ENCODE measurements at places on chromosomes 2 and 18.

DNA sequence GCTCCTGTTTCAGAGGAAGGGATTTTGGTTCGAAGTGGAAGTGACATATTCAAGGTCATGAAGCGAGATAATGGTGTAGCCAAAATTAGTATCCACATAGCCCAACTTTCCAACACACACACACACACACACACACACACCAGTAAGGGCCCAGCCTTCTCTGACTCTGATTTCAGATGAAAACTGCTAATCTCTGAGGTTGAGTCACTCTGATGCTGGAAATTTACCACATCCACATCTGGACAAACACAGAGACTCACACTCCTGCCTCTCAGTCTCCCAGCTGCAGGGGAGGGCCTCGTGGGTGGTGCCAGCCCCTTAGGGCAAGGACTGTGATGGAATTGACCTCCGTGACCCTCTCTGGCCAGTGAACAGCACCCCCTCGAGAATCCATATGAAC, 29.0 kb upstream of the SLC35F6 start:
- no peak for DNase-seq

DNA sequence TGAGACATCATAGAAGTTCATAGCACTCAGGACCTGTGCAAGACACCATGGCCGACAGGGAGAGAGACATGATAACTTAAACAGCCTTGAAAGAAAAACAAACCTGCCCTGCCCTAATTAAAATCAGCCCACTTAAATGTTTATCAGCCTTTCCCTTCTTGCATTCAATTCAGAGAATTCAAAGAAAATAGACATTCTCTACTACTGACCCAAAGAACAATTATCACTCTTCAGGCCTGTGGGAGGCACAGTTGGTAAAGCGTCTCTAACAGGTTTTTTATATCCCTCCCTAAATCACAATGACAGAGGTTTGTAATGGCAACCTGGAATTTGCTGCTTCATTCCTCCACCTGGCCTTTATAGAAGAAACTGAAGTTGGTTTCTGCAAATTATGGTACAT, 1.7 kb downstream of the CDK15 start:
- no peak for DNase-seq

DNA sequence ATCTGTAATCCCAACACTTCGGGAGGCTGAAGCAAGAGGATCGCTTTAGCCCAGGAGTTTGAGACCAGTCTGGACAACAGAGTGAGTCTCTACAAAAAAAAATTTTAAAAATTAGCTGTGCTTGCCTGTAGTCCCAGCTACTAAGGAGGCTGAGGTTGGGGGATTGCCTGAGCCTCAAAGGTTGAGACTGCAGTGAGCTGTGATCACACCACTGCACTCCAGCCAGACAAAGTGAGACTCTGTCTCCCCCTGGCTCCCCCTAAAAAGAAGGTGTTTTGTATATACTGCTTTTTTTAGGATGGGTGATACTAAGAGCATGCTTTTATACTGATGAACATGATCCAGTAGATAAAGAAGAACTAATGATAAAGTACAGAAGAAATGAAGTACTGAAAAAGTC, 145.0 kb downstream of the BAZ2B start:
- no peak for DNase-seq

GRCh38 chr2:12960671-12961070, 243.9 kb downstream of the TRIB2 start:
- no peak for DNase-seq

- DNase-seq: no peak
Measured at GRCh38 chr2:146608490-146608889, 1236.3 kb upstream of the ACVR2A start.

- no peak for DNase-seq
Measured at GRCh38 chr2:65974067-65974723, 460.7 kb upstream of the MEIS1 start.

- DNase-seq: no peak
Measured at GRCh38 chr2:59366288-59366687, 1125.2 kb upstream of the FANCL start.

GRCh38 chr2:152372438-152372984, 37.5 kb downstream of the FMNL2 start:
- DNase-seq: no peak

DNA sequence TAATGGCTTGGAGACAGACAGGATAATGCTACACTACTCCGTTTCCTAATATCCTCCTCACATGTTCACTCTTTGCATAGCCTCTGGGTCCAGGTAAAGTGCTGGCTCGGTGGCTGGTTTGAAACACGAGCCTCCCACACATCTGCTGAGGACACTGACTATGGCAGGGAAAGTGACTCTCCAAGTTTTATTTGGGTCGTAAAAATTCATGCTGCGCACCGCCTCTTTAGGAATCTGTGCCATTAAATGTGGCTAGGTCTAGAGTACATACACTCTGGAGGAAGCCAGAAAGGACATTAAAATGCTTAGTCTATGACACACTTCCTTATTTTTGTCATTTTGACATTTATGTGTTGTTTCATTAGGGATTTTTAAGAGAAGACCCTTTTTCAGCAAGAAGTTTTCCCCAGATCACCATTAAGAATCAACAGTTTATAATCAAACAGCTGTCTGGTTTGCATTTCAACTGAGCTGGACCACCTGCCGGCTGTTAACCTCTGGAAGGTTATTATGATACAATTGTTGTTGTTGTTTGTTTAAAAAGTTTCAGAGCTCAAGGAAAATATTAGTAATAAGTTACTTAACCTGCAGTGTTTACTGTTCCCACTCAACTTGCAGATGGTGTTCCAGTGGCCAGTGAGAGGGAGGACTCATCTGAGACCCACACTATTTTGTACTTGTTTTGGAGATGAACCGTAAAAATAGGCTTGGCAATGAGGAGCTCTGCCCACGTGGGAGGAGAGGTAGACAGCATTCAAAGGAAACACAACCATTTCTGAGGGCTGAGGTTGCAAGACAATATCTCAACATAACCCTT, 443.3 kb upstream of the MEIS1 start:
- DNase-seq: no peak

- no peak for DNase-seq
Measured at GRCh38 chr2:162478721-162479129, 134.8 kb downstream of the GCA start.

GRCh38 chr18:59690996-59691395, 6.2 kb downstream of the CCBE1 start:
- no peak for DNase-seq

DNA sequence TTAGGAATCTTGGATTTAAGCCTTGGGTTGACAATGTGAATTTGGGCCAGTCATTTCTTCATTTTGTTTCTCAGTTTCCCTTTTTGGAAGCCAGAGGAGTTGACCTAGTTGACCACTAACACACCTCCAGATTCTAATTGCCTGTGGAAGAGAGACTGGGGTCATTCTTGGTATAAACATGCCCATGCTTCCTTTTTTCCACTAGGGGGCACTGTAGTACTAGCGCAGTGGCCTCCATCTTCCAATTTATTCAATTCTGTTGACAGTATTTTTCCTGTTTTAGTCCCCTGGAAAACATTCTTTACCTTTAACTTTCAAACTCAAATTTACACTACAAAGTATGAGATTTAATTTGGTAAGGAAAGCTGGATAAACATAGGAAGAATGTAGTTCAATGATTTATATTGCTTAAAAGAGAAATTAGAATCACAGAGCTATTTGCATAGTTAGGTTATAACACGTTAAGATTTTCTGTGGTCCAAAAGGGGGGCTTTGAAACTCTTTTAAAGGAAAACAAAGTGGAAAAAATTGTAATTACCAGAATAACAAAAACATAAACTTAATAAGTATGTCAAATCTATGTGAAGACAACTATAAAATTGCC, 57.5 kb upstream of the AGPS start:
- DNase-seq: no peak

GRCh38 chr18:13558124-13558523, 168.2 kb downstream of the FAM210A start:
- DNase-seq: no peak

GRCh38 chr2:127280693-127281092, 13.3 kb downstream of the ERCC3 start:
- DNase-seq: no peak

DNA sequence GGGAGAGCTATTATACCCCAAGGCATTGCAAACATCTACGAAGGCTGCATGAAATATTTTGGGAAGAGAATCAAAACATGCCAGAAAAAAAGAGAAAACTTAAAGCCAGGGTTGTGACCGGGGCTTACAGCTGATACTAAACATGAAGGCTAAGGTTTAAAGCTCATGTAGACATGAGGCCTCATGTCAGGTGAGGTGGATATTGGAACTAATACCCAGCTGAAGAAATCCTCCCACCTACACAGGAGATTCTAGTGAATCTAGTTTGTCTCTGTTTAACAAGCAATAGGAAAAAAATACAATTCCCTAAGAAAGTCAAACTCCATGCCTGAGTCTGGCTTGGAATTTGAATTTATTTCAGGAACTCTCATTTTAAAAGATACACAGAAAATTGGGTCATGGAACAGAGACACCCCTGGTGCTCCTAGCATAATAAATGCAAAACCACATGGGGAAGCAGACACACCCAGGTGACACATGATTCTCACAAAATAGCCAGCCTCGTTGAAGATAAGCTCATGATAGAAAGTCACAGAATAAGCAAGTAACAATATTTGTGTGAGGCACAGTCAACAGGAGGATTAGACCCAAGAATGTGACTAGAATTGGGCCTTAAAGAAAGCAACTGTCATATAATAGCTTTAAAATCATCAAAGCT, 42.2 kb downstream of the UPP2 start:
- no peak for DNase-seq

DNA sequence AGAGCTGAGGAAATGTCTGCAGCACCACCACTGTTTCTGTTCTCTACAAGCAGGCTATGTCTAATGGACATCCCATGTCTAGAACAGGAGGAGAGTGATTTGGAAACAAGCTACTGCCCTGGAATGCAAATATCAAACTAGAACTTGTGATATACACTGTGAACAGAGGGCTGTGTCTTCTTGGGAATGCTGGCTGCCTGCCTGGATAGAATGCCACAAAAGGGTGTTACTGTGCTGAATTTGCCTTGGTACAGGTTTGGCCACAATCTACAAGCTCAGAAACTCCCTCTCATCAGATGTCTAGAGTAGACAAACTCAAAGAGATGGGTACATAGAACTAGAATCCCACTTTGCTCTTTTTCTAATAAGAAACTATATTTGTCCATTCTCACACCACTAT, 170.5 kb downstream of the NYAP2 start:
- no peak for DNase-seq

DNA sequence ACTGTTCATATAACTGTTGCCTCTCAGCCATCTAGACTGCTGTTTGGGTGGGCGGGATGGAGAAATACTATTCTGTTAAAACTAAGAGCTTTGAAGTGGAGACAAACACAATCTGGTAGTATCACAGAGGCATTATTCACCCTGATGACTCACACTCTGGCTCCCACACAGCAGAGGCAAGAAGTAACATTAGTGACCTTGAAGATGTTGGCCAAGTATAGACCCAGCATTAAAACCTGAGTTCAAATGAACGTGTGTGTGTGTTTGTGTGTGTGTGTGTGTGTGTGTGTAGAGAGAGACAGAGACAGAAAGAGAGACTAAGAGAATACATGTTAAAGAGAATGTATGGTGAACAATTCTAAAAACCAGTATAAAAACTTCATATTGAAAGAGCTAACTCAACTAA, 22.5 kb upstream of the ACVR1 start:
- DNase-seq: no peak

DNA sequence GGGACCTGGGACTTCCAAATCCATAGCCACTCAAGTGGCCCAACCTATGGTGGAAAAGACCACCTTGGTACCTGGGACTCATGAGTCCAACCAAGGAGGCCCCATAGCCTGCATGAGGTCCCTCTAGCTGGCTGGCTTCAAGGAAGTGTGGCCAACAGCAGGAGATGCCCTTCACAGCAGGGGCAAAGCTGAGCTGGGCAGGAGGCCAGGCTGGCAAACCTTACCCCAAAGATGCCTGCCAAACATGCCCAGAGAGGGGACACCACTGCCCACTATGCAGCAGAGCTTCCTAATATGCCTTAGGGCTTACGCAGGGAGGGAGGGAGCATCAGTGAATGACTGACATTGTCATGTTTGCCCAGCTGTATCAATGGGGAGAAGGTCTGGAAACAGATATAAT, 188.0 kb upstream of the GLI2 start:
- DNase-seq: no peak

DNA sequence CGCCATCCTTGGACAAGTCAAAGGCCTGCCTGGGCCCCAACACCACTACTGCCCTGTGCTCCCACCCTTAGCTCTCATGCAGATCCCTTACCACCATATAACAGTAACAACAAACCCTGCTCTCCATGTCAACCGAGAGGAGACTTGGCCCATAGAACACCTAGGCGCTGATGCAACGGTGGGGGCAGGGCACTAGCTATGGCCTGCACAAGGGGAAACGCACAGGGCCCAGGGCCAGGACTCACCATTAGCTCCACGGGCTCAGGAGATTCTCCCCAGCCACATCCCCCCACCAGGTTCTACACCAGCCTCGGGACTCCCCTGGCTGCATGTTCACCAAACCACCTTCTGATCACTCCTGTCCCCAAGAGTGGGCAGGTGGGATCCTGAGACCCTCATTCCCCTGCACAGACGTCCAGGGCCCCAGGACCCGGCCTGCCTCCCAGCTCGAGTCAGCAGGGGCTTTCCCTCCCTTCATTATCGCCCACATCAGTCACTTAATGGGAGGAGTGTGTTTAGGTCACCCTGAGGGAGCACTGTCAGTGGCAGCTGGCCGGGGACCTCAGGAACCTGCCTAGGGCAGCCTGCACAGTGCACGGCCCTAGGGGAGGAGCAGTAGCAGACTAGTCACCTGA, 29.3 kb downstream of the ANKMY1 start:
- no peak for DNase-seq

DNA sequence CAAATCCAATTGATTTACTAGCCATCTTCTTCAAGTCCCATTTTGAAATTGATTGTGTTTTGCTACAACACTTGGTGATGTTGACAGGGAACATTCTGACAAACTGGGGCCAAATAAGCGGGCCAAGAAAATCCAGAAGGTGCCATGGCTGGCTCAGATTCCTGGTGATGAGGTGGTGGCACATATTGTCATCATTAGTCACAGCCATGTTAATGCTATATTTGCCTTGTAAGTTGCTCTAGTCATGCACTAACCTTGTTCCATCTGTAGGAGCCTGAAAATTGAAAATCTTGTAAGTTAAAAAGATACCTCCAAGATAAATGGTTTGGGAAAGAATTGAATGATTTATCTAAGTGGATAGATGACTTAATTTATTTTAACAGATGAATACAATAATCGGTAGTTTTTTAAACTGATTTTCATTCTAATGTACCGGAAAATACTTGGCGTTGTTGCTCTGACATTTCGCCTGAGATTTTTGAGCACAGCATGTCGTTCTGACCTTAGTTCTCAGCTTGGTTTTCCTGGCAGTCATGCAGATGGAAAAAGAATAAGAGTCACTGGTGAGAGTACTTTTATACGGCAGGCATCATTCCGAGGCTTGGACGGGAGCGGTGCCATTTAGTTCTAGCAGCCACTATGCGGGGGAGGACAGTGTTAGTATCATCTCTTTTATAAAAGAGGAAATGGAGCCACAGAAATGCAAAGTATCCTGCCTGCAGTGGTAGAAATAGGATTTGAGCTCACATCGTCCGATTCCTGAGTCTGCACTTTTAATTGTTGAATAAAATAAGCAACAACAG, 133.9 kb downstream of the ZNF532 start:
- no peak for DNase-seq

GRCh38 chr2:188813857-188814256, 160.3 kb upstream of the COL3A1 start:
- no peak for DNase-seq
